ENCODE measurements at places on chromosomes 4 and X. TPM values are rescaled to one million over a fixed set of nuclear protein-coding genes. Genes with fewer than 3 reads are reported as not detected.
A peak's percentile ranks its signal among the peaks of the same experiment; 100 is the strongest.

Gene CLDN34
- not detected for polyA plus RNA-seq

Gene RPS6KA6
- 3.5 TPM for polyA plus RNA-seq

GRCh38 chrX:8730812-8731558 is 952 bp downstream of the ANOS1 start:
- H3K4me3 ChIP-seq = no peak overlapping the region
- peak; percentile 2 for DNase-seq
- H3K4me1 ChIP-seq = no peaks in the 10 kb centered on the region
- H3K27me3 ChIP-seq = peaks cover 4% of the 10 kb centered on the region
- H3K36me3 ChIP-seq = no peaks in the 10 kb centered on the region

Gene CYLC1
- polyA plus RNA-seq = not detected

Gene SPARCL1
- 20.0 TPM for polyA plus RNA-seq

DNA sequence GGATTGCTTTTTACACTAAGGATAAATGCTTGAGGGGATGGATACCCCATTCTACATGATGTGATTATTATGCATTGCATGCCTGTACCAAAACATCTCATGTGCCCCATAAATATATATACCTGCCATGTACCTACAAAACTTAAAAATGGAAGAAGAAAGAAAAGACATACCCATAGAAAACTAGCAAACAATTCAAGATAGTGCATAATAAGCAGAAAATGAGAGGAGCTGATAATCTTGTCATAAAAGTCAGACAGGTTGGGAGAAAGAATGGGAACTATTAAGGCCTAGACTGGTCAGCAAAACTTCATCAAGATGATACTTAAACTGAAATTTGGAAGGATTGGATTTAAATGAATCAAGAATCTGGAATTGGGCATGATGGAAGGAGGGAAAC is 21.6 kb upstream of the MAGEB17 start:
- no peaks in the 10 kb centered on the region for H3K4me1 ChIP-seq
- DNase-seq = no peak
- no peaks in the 10 kb centered on the region for H3K27me3 ChIP-seq
- no peaks in the 10 kb centered on the region for H3K36me3 ChIP-seq

DNA sequence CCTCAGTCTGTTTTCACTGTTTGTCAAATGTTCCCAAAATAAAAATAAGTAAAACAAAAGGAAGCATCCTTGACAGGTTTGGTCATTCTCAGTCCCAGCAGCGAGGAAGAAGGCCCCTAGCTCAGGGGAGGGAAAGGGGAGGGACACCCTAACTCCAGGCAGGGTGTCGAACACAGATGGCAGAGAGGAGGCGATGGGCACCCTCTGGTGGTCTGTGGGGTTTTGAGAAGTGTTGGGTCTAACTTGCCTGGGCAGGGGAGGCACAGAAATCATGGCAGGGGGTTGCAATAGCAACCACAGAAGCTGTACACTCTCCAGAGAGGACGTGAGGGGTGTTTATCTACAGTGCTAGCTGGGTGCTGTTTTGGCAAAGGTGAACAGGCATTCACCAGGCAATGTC is 229.8 kb upstream of the SFRP2 start:
- no peak for DNase-seq
- no peak overlapping the region for H3K4me3 ChIP-seq
- no peaks in the 10 kb centered on the region for H3K27me3 ChIP-seq
- no peaks in the 10 kb centered on the region for H3K36me3 ChIP-seq
- H3K27ac ChIP-seq = no peak overlapping the region

DNA sequence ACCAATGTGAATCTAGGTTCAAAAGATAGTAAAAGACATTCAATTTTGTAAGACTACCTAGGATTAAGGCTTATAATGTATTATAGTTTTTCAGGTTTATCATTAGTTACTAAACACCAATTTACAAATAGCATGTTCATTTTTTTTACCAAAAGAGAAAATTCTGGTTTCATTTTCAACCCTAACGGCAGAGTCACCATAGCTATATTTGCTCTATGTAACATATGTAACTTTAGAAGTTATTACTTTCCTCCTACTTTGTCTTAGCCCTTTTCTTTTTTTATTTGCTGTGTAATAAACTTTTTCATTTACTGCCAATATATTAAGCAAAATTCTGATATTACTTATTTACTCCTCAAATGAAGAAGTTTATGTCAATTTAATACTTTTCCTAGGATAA is 639.6 kb downstream of the ARAP2 start:
- H3K27me3 ChIP-seq = no peaks in the 10 kb centered on the region
- no peak overlapping the region for H3K4me3 ChIP-seq
- DNase-seq = no peak
- H3K36me3 ChIP-seq = no peaks in the 10 kb centered on the region
- H3K4me1 ChIP-seq = no peaks in the 10 kb centered on the region

DNA sequence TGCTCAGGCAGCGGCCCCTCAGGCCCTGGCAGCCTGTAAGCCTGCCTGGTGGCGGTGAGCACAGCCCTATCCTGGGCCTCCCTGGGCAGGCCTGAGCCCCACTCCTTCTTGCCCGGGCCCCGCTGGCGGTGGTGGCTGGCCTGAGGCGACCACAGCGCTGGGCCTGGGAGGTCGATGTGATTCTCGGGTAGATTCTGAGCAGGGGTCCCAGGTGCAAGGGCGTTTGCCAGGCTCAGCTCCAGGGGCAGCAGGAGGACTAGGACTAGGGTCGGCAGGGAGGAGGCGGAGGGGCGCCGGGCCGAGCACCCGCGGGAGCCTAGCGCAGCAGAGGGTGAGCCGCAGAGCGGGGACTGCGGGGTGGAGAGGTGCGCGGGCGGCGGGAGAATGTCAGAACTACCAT is 17.0 kb downstream of the FAM9A start:
- no peaks in the 10 kb centered on the region for H3K27me3 ChIP-seq
- no peak for DNase-seq
- no peak overlapping the region for H3K4me3 ChIP-seq
- no peaks in the 10 kb centered on the region for H3K4me1 ChIP-seq
- no peak overlapping the region for H3K27ac ChIP-seq

GRCh38 chr4:159273841-159274240 is 171.0 kb downstream of the RAPGEF2 start:
- H3K4me1 ChIP-seq = peaks cover 4% of the 10 kb centered on the region
- no peak overlapping the region for H3K4me3 ChIP-seq
- no peaks in the 10 kb centered on the region for H3K36me3 ChIP-seq

GRCh38 chr4:15479089-15479912 is 9.6 kb downstream of the CC2D2A start:
- H3K27ac ChIP-seq = peak overlapping the region; percentile 61
- peak; percentile 78 for DNase-seq
- H3K4me1 ChIP-seq = no peaks in the 10 kb centered on the region
- H3K36me3 ChIP-seq = no peaks in the 10 kb centered on the region
- no peaks in the 10 kb centered on the region for H3K27me3 ChIP-seq

- H3K36me3 ChIP-seq = no peaks in the 10 kb centered on the region
- no peak for DNase-seq
- H3K4me1 ChIP-seq = no peaks in the 10 kb centered on the region
- no peak overlapping the region for H3K27ac ChIP-seq
- H3K4me3 ChIP-seq = no peak overlapping the region
These were observed 210.4 kb downstream of the PTTG2 start for GRCh38 chr4:38170338-38171169.

Gene NEXMIF
- 0.49 TPM for polyA plus RNA-seq

GRCh38 chr4:43316813-43317212 is 424.3 kb downstream of the GRXCR1 start:
- H3K4me3 ChIP-seq = no peak overlapping the region
- no peaks in the 10 kb centered on the region for H3K36me3 ChIP-seq
- no peak overlapping the region for H3K27ac ChIP-seq
- H3K4me1 ChIP-seq = no peaks in the 10 kb centered on the region
- H3K27me3 ChIP-seq = no peaks in the 10 kb centered on the region

- no peaks in the 10 kb centered on the region for H3K4me1 ChIP-seq
- H3K4me3 ChIP-seq = no peak overlapping the region
- no peak overlapping the region for H3K27ac ChIP-seq
- no peak for DNase-seq
- H3K27me3 ChIP-seq = no peaks in the 10 kb centered on the region
These were observed 44.1 kb downstream of the QRFPR start for GRCh38 chr4:121336706-121337105.

Gene NRK
- polyA plus RNA-seq = 0.77 TPM

GRCh38 chr4:124790471-124790870 is 77.9 kb upstream of the ANKRD50 start:
- no peaks in the 10 kb centered on the region for H3K4me1 ChIP-seq
- no peak for DNase-seq
- no peak overlapping the region for H3K4me3 ChIP-seq
- H3K27me3 ChIP-seq = no peaks in the 10 kb centered on the region
- H3K36me3 ChIP-seq = no peaks in the 10 kb centered on the region

- H3K27ac ChIP-seq = peak overlapping the region; percentile 76
- H3K27me3 ChIP-seq = peaks cover 7% of the 10 kb centered on the region
- no peaks in the 10 kb centered on the region for H3K36me3 ChIP-seq
- H3K4me3 ChIP-seq = no peak overlapping the region
These were observed 48.0 kb upstream of the TRIM2 start for GRCh38 chr4:153156263-153156662.

Gene CTAG2
- 7.8 TPM for polyA plus RNA-seq

DNA sequence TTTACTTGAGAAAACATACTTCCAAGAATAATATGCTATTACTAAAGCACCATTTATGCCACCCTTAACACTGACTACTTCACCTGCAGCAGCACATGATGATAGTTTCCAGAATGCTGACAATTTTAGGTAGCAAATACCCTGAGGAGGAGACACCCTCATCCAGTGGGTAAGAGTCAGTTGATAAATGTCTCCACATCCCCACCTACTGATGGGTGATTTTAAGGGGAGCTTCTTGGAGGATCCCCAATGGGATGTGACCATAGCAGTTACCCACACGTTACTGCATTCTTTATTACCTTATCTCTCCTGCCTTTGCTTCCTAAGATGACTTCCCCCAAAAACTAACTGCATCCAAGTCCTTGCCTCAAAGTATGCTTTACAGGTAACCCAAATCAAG is 131.2 kb upstream of the SMARCAD1 start:
- H3K4me1 ChIP-seq = no peaks in the 10 kb centered on the region
- DNase-seq = no peak
- H3K4me3 ChIP-seq = no peak overlapping the region
- H3K36me3 ChIP-seq = no peaks in the 10 kb centered on the region
- H3K27ac ChIP-seq = no peak overlapping the region

DNA sequence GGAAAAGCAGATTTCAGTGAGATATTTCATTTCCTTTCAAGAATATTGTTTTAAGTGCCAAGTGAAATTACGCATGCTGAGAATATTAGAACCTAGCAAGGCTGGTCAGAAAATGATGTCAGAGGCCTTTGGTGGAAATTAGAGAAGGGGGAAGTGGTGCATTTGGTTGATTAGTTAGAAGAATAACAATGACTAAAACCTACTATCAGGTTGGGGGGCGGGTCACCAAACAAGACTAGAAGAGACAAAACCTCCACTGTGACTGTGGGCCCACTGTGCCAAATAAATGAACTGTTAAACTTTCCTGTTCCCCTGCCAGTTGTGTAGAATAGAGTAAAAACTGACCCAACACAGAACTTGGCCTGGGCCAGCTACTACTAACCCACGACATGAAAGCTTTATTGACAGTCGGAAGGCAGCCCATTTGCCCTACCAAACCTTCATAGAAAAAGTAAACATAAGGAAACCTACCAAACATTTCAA is 2.9 kb downstream of the RAPGEF2 start:
- H3K27ac ChIP-seq = no peak overlapping the region
- DNase-seq = no peak
- H3K4me3 ChIP-seq = peak overlapping the region; percentile 95

Gene ENPP6
- polyA plus RNA-seq = not detected

- H3K4me3 ChIP-seq = no peak overlapping the region
- no peak overlapping the region for H3K27ac ChIP-seq
- H3K36me3 ChIP-seq = no peaks in the 10 kb centered on the region
- no peaks in the 10 kb centered on the region for H3K4me1 ChIP-seq
- no peak for DNase-seq
These were observed 104.6 kb upstream of the GRID2 start for GRCh38 chr4:92199135-92199534.

Gene USP17L13
- polyA plus RNA-seq = not detected

DNA sequence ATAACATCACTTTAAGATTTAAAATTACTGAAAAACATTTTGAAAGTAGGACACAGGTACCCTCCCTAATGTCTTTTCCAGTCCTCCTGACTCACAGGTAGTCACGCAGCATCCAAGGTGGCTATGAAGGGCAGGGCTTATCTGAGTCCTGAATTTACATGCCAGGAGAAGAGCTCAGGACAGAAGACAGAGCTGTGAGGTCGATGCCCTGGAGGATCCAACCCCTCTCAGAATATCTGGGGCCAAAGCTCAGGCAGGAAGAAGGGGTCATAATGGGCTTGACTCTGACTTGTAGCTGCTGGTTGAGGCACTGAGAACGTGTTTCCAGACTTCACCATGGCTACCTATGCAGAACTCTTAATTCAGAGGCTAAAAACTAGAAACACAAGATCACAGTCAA is 177.5 kb downstream of the AASDH start:
- no peaks in the 10 kb centered on the region for H3K27me3 ChIP-seq
- no peaks in the 10 kb centered on the region for H3K36me3 ChIP-seq
- H3K27ac ChIP-seq = no peak overlapping the region

DNA sequence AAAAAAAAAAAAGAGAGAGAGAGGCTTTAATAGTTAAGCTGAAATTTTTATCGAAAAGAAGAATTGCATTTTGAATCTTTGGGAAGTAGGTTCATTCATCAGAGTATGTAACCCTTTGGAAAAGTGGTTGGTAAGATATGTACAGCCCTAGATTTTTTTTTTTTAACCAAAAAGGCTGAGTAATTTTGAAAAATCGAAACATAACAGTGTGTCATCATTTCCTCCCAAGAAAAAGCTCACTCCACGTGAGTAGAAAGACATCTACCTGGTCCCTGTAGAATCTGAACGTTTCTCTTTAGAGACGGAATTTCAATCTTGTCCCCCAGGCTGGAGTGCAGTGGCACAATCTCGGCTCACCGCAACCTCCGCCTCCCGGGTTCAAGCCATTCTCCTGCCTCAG is 16.2 kb downstream of the SHOX start:
- H3K4me3 ChIP-seq = no peak overlapping the region
- no peaks in the 10 kb centered on the region for H3K36me3 ChIP-seq
- H3K4me1 ChIP-seq = no peaks in the 10 kb centered on the region
- DNase-seq = no peak
- peaks cover 13% of the 10 kb centered on the region for H3K27me3 ChIP-seq

DNA sequence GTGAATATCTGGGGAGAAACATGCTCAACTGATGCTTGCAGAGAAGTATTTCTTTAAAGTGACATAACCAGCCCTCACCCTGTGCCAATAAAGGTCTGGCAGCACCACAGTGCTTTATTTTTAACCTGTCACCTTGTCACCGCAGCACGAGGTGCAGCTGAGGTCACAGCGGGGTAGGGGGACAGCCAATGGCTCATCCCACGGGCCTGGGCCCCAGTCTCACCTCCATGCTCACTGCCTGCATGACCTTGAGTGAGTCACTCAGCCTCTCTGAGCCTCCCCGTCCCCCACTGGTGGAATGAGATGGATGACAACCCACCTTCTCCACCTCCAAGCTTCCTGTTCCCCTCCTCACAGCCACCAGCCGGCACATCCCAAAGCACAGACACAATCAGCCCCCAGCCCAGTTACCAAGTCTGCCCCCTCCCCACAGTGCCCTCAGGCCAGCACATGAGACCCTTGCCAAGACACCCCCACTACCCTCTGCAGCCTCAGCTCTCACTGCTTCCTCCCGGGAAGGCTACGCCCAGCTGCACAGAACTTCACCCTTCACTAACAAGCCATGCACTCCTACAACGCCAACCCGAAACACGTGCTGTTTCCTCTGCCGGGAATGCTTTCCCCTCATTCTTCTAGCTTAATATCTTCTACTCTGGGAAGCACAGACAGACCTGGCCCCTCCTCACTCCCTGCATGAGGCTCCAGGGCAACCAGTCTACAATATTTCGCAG is 24.9 kb upstream of the MAN2B2 start:
- no peak overlapping the region for H3K27ac ChIP-seq
- no peak for DNase-seq
- peaks cover 5% of the 10 kb centered on the region for H3K27me3 ChIP-seq
- H3K36me3 ChIP-seq = no peaks in the 10 kb centered on the region

Gene SLC16A2
- 0.27 TPM for polyA plus RNA-seq

Gene CXorf51B
- not detected for polyA plus RNA-seq
